A549 treated with ZK216348 at 1 μM for 4 hours (cell line): ENCODE measurements at places on chromosomes 1 and 21. TPM values are rescaled to one million over a fixed set of nuclear protein-coding genes. Genes with fewer than 3 reads are reported as not detected.

Gene RAB7B
- 1.0 to 1.8 TPM (median 1.3 TPM) in 5 replicates for total RNA-seq

Gene B4GALT3
- total RNA-seq: 18.3 to 28.9 TPM (median 25.6 TPM) in 5 replicates

Gene S100A2
- total RNA-seq: 19.1 to 29.3 TPM (median 27.2 TPM) in 5 replicates

Gene GSTM4
- total RNA-seq: 8.8 to 11.2 TPM (median 9.2 TPM) in 5 replicates

Gene BMP8B
- total RNA-seq: 3.7 to 5.4 TPM (median 4.5 TPM) in 5 replicates

Gene SMPDL3B
- 1.1 to 1.5 TPM (median 1.2 TPM) in 5 replicates for total RNA-seq
